Central memory CD4-positive, alpha-beta T cell (primary cell): ENCODE measurements at places on chromosomes 7 and 10.

- DNase-seq: no peak
These were observed 126.7 kb downstream of the INHBA start for GRCh38 chr7:41576166-41576565.

DNA sequence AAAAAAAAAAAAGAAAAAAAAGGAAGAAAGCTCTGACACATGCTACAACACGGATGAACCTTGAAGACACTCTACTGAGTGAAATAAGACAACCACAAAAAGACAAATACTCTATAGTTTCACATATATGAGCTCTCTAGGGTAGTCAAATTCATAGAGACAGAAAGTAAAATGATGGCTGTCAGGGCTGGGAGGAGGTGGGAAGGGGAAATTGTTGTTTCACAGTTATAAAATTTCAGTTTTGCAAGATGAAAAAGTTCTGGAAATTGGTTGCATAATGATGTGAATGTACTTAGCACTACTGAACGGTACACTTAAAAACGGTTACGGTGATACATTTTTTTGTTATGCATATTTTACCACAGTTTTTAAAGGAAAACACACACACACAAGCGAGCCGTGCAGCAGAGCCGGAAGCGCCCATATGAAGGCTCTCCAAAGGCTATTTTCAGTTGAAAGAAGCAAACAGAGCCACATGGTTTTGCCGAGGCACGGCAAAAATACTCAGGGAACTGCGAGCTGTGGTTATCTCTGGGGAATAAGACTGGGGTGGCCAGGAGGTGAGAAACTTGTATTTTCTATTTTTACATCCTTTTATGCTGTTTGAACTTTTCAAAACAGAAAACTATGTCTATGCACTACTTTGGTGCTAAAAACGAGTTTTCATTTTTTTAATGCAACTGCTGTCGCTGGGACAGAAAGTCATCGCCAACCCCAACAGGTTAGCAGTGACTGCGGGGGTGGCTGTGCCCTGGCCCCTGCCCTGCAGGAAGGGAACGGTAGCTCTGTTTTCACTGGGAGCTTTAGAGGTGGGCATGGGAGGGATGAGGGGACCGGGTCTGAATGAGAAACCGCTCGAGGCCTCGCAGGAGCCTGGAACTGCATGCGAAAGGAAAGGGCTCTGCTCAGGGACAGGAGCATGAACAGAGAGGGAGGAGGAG is 132.9 kb downstream of the OAT start:
- no peak for DNase-seq

DNA sequence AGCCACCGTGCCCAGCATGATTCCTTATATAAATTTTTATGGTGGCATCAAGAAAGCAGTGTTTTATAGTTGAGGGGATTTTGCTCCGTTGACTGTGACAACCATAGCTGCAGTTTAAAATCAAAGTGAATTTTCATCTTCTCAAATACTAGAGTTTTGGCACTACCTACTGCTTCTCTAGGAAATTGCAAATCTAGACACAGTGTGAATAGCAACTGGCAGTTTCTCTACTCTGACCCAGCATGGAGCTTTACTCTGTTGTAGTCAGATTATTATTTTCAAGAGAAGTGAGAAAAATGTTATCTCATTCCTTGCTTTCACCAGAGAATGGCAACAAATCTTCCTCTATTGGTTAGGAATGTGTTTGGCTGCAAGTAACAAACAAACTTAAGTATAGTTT is 22.9 kb downstream of the MCM10 start:
- DNase-seq: no peak

- DNase-seq: no peak
These were observed 413.6 kb downstream of the PLXNA4 start for GRCh38 chr7:132162556-132163144.

GRCh38 chr7:101342892-101343291 is 19.8 kb upstream of the COL26A1 start:
- DNase-seq: no peak

DNA sequence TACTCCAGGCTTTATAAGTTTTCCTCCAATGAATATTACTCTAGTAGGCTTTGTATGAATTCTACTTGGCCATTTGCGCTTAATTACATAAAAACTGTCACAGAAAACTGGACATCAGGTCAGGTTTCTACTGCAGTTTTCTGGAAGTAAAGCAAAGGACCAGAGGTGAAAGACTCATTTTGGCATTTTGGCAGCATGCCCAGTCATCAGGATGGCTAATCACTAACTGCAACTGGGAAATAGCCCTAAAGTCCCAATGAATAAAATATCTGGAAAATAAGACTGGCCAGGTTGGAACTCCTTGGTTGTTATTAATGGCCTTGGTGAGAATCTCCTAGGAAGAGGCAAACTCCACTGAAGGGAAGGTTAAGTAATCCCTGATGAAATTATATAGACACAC is 75.5 kb downstream of the COPG2 start:
- no peak for DNase-seq

DNA sequence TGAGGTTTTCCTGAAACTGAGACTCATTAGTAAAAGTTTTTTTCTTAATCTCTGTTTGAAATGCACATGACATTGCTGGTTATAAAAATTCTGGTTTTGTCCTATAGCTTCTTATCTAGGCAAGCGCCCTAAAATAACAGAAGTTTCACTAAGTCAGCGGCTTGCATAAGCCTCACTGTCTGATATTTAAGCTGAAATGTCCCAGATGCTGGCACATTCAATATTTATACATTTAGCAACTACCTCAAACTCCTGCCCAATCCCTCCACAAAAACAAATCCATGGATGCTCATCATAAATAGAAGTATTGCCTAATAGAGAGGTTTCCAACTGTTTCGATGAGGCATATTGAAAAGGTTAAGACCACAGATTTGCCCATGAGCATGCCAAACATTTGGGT is 83.1 kb upstream of the EGR2 start:
- DNase-seq: no peak

- no peak for DNase-seq
These were observed 24.2 kb upstream of the RASSF4 start for GRCh38 chr10:44935201-44935965.

GRCh38 chr7:151864081-151864480 is 12.8 kb downstream of the PRKAG2 start:
- DNase-seq: no peak

- DNase-seq: no peak
These were observed 3.6 kb upstream of the GIMAP5 start for GRCh38 chr7:150733482-150734095.

GRCh38 chr10:16384021-16384420 is 52.8 kb upstream of the PTER start:
- no peak for DNase-seq

DNA sequence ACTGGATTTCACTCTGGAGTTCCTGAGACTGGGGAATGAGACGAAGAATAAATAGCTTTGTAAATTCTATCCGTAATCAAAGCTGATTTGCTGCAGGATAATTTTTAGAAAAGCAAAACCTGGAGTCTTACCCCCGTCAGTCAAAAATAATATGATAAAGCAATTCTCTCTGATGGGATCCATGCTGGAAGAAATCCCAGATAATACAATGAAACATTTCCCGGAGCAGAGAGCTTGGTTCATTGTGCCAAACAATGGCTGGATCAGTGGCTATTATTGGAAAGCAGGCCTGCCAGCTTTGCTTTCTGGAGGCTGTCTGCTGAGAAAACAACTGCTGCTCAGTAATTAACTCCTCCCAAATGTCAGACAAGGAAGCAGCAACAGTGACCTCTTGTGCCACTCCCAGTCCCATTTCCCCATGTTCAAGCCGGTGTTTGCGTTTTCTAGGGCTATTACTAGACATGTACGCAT is 609.4 kb upstream of the PCDH15 start:
- DNase-seq: no peak

DNA sequence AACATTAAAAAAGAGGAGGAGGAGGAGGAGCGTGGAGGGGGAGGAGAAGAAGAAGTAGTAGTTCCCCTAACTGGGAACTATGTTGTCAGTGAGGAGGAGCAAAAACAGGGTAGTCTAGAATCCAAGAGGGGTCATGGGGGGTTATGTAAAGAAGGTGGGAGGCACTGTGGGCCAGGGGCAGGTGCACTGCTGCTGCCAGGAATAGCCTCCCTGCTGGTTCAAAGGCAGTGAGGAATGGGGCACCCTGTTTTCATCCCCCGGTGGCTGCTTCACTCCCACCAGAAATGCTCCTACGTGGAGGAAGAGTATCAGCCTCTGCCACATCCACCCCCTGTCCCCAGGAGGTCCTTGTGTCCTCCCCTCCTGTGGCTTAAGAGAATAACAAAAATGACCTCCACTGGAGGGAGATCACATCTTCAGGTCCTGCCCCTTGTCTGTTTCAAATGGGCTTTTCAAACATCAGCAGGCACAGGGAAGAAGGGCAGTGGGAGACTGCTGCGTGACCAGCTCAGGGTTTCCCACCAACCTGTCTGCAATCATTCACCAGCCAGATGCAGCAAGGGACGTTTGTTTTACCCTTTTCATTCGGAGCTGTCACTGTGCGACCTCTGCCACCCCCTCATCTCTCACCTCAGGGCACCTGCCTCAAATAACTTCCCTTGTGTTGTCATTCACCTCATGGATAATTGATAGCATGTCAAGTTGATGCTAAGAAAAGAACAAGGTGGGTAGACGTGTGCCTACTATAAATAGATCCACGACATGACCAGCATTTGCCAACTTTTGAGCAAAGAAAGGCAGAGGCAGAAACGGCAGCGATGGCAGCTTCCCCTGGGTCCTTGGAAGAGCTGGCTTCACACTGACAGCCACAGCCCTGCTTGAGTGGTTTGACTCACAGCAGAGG is 92.6 kb downstream of the DGKI start:
- no peak for DNase-seq

- no peak for DNase-seq
These were observed 69.5 kb upstream of the ZNF438 start for GRCh38 chr10:31101123-31101522.

- DNase-seq: no peak
These were observed 416 bp downstream of the BBS9 start for GRCh38 chr7:33129806-33130153.

- no peak for DNase-seq
These were observed 26.9 kb downstream of the ABLIM1 start for GRCh38 chr10:114631090-114631665.
